ENCODE measurements at places on chromosomes 11 and 22.

GRCh38 chr22:20802922-20803553 lies 29.1 kb downstream of the SERPIND1 start:
- DNase-seq: no peak

GRCh38 chr22:48282804-48283203 lies 1520.4 kb downstream of the TBC1D22A start:
- no peak for DNase-seq

GRCh38 chr11:8800520-8801110 lies 110.4 kb upstream of the AKIP1 start:
- no peak for DNase-seq

- DNase-seq: no peak
Observed at GRCh38 chr11:95451682-95452081, 220.7 kb upstream of the SESN3 start.

DNA sequence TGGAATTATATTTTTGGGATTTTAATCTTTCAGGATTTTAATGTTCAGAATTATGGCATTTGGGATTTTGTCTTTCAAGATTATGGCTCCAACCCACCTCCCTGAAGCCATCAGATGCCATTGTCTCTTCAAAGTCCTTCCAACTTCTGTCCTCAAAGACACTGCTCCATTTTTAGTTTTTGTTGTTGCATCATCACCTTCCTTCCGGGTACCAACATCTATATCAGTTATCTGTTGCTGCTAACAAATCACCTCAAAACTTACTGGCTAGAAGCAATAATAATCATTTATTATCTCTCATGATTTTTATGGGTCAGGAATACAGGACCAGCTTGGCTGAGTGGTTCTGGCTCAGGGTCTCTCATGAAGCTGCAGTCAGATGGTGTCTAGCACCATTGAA lies 138.8 kb upstream of the ZBED5 start:
- DNase-seq: no peak

DNA sequence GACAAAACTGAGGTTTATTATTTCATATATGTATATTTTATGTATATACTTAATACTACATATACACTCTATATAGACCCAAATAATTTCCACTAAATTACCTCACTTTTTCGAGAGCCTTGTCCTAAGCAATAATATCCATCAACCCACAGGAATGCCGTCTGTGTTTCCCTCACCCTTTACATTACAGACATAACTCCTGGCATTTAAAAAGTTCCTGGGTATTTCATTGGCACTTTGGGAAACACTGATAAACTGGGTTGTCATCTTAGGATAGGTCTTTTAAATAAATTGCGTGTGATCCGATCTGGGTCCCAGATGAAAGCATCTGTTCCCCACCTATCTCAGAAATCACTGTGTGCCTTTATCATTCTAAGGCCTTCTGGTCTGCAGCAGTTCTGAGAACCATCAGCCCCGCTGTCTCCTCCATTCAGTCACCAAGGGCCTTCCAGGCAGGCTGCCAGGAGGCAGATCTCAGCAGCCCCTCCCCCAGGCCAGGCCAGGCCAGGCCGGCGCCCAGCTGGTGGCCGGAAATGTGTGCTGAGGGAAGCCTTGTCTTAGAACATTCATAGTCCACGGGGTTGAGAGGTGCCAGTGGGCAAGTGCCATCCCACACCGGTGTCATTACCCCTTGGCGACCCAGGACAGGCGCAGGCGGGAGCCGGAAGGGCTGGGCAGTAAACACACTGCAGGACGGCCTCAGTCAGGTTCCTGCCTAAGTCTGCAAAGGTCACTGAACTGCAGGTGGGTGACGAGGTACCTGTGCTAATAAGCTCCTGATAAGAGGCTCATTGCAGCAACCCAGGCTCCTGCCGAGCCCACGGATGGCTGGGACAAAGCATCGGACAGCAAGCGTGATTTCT lies 3.3 kb downstream of the FGF19 start:
- DNase-seq: peak; percentile 79

DNA sequence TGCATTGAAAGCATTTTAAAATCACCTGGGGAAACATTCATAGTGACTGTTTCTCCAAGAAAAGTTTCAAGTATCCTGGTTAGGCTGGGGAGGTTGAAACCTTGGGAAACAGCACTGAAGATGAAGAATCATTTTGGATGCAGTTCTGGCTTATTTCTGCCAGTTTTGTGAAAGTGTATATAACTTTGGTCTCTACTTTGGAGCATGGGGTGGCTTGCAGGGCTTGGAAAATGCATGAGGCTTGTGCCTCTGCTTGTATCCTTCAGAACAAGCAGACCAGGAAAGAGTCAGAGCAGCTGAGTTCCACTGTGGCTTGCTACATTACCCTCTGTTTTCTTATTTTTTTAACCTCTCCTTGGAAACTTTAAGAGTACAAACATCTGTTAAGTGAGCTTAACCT lies 19.5 kb downstream of the SLC5A12 start:
- DNase-seq: no peak

DNA sequence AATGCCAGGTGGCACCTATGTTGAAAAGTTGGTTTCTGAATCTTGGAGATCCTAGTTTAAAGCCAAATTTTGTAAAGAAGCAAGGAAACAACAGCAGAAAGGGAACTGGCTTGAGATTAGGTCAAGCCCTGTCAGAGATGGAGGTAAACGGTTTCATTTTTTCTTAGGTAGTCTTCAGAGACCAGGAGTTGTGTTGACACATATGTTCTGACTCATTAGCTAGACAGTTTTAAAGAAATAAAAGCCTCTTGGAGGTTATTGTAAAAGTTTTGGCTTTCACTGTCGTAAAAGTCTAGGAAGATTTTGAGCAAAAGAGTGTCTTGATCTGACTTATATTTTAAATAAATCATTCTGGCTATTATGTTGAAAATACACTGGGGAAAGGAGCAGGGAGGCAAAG lies 151.5 kb upstream of the CTSC start:
- DNase-seq: no peak

GRCh38 chr11:45754261-45754709 lies 50.7 kb upstream of the SLC35C1 start:
- no peak for DNase-seq

DNA sequence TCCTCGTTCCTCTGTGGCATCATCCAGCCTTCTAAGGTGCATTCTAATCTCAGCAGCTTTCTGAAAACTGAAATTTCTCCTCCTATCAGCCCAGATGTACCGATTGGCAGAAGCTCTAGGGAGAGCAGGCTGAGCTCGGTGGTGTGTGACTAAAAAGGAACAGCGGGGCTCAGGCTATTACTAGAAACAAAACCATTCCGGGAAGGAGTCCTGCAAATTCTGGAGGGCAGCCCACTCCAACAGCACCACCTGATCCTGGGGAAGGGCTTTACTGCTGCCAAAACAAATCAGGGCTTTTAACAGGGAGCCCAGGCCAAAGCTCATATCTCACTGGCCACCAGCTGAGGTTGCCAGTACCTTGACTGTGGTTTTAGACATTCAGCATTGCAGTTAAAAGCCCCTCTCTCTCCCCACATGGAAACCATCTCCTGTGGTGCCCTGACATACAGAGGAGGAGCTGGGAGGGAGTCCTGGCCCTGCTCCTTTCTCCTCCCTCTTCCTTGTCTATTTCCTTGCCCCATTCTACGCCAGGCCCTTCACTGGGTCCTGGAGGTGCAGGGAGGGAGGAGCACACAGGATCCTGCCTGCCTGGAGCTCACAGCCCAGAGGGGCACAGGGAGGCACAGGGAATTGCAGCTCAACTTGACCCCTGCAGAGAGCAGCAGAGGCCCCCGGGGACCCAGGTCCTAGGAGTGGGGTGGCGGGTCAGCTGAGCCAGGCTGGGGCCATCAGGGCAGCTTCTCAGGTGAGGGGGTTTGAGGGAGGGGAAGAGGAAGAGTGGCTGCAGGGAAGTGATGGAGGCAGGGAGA lies 889 bp downstream of the PLAAT4 start:
- DNase-seq: peak; percentile 98
